NAMALWA (cell line): ENCODE measurements at places on chromosomes 5 and 9.

GRCh38 chr5:126694403-126694802 is 82.5 kb upstream of the LMNB1 start:
- no peak for DNase-seq

DNA sequence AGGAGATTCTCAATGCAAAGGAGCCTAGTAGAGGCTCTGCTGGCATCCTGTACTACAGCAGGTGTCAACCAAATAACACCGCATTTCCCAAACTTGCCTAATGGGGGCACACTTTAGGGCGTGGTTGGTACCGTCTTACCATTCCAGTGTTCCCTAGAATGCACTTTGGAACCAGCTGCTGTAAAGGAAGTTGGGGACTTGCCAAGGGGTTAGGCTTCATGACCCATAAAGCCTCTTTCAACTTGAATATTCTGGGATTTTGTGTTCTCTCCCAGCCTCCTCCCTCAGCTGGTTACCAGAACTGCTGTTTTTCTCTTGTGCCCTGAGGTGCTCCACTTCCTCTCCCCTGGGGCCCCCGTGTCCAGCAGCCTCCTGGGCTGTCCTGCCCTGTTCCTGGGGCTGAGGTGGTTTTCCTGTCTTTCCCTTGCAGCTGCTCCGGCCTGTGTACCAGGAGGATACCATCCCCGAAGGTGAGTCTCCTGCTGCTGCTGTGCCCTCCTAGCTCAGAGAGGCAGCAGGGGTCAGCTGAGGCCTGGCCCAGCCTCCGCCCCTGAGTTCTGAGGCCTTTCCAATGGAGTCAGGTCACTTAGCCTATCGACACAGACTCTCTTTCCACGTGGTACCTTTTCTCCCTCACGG is 44.7 kb downstream of the RGS3 start:
- DNase-seq = no peak

DNA sequence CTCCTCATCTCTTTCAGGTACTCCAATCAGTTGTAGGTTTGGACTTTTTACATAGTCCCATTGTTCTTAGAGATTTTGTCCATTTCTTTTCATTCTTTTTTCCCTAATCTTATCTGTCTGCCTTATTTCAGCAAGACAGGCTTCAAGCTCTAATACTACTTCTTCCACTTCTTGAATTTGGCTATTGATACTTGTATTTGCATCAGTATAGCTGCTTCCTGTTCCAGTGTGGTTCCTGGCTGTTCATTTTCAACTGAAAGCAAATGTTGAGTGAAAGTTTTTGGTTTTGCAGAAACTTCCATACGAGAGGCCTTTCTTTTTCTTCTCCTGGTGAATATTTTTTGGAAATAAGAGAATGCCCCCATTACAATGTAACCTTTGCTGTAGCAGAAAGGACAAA is 12.0 kb upstream of the IFNA1 start:
- DNase-seq = no peak

DNA sequence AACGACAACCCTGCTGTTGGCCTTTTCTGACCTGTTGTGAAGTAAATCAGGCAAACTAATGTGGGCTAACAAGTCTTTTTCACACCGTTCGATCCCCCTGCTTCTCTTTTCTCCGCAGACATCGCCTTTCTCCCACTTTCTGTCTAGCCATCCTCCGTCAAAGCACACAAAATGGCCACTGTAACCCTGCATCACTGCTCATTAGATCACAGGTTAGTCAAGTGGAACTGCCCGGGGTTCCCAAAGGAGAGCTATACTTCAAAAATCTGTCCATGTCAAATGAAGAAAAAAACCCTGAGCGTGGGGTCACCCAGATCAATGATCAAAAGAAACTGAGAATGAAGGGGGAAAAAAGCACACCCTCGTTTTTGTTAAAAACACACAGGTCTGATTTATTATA is 212.1 kb downstream of the ARL15 start:
- DNase-seq = no peak

GRCh38 chr9:68507130-68507805 is 33.4 kb downstream of the TMEM252 start:
- peak; percentile 60 for DNase-seq

- DNase-seq = no peak
Measured at GRCh38 chr5:132150565-132150964, 77.0 kb downstream of the CSF2 start.
